Stimulated activated CD4-positive, alpha-beta T cell treated with anti-CD3 and anti-CD28 coated beads, TNF-alpha, amount 100 ng/mL, for 1 hour (primary cell): ENCODE measurements at places on chromosomes 3 and 15.

DNA sequence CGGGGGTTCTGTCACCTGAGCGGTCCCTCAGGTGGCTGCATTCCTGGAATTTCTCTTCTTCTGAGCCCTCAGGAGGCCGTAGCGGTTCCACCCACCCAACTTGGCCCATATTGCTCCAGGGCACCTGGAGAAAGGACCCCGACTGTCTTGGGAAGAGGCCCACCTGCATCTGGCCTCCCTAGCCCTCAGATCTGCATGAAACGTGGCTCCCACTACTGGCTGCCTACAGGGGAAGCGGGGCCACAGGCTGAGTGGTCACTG is 9.9 kb upstream of the ANPEP start:
- DNase-seq: no peak

- no peak for DNase-seq
These were observed 8.5 kb downstream of the POC1A start for GRCh38 chr3:52145736-52146110.

DNA sequence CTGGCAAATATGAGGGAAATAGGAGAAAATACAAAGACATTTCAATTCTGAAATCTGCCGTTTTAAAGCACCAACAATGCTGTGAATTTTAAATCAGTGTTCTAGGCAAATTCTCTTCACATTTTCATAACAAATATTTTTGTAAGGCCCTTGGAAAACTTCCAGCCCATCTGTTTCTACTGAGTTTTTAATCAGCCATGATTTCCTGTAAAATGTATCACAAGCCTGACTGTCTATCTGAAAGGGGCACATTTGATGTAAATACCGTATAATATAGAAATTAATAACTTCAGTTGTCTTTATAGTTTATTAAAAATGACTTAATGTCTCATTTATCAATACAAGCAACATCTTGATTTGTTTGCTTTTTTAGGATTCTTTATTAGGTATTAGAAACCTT is 454.7 kb downstream of the PYDC2 start:
- no peak for DNase-seq

- no peak for DNase-seq
These were observed 5.0 kb upstream of the VGLL4 start for GRCh38 chr3:11648735-11649134.
